Cardiac fibroblast (primary cell): ENCODE measurements at places on chromosomes 7 and 10.

GRCh38 chr10:96718304-96718990, 1.9 kb downstream of the PIK3AP1 start:
- DNase-seq: no peak

DNA sequence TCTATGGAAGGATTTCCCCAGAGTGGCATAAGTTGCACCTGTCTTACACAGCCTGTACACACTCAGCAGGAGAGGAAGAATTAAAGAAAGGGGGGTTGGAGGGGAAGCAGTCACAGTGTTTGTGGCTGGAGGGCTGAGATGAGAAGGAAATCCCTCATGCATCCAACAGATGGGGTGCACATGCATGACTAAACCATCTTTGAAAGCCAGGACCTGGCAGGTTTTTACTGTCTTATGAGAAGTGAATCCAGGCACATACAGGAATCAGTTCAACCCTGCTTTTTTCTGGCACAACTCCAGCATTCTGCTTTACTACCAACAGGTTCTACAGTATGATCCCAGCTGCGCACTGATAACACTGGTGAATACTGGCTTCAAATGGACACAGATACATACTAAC, 107.7 kb downstream of the CACNA2D1 start:
- DNase-seq: peak; percentile 19

- DNase-seq: no peak
Measured at GRCh38 chr7:30937416-30937815, 25.8 kb downstream of the AQP1 start.

GRCh38 chr10:130179640-130180039, 43.4 kb downstream of the GLRX3 start:
- DNase-seq: peak; percentile 87

GRCh38 chr10:13651969-13652720, 65.4 kb downstream of the PRPF18 start:
- DNase-seq: no peak

DNA sequence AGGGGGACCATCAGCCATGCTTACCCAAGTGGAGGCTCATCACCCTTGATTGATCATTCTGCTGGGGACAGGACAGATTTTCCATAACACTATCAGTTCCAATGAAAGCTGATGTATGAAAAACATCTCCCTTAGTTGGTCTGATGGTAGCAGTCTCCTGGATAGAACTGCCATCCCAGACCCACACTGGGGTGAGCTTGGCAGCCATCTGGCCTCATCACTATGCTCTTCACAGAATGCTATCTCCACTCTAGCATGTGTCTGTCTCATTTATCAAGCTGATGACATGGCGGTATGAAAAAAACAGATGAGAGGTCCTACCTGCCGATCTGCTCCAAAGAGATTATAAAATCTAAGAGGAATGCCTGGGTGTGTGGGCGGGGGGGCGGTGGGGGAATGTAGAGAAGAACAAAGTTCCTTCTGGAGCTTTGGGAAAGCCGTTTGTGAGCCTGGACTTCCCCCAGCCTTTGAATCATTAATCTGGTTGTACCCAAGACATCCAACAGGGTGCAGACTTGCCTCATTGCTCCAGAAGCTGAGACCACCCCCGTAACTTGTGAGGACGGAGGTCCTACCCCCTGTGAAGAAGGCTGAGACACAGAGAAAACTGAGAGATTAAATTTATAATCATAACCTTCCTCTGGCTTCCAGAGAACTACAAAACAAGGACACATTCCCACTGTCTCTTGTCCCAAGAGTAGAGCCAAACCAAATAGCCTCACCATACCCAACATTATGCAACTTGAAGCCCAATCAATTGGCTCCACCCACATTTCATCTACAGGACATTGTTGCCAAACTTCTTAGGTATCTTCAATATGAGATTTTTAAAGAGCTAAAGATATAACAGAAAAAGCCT, 340.8 kb downstream of the KCNMA1 start:
- DNase-seq: no peak

DNA sequence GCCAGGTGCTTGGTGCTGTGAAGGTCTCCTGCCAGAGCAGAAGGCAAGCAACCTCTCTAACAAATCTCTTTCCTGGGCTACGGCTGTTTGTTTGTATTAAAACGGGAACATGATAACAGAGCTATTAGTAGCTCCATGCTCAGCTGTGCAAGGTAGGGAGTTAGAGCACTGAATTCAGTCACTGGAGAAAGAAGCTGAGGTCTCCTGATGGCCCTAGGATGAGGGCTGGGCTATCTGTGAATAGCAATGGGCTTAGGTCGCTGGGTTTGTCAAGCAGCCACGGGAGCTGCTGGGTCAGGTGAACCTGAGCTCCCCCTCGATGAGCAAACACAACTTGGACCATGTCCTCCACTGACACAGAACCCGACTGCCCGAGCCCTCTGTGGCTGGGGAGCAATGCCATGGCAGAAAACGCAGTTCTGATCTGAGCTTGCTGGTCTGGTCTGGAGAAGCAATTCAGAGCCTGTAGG, 24.4 kb downstream of the TACC2 start:
- no peak for DNase-seq

DNA sequence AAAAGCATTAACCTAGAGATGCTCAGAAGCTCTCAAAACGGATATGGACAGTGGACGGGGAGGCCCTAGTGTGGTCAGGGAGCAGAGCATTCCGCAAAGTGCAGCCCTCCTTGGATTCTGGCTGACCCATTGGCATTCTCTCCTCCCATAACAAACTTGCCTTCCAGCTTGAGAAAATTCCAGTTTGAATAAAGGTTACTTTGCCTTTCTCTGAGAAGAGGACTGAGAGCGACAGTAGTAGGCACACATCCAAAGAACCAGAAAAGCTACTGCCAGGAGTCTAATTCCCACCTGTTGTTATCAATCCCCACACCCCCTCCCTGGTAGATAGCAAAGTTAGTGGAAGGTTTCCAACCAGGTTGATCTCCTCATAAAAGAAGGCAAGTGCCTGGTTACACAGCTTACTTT, 84.7 kb upstream of the TRIL start:
- no peak for DNase-seq

- DNase-seq: peak; percentile 87
Measured at GRCh38 chr10:119370972-119371703, 163.8 kb downstream of the GRK5 start.

DNA sequence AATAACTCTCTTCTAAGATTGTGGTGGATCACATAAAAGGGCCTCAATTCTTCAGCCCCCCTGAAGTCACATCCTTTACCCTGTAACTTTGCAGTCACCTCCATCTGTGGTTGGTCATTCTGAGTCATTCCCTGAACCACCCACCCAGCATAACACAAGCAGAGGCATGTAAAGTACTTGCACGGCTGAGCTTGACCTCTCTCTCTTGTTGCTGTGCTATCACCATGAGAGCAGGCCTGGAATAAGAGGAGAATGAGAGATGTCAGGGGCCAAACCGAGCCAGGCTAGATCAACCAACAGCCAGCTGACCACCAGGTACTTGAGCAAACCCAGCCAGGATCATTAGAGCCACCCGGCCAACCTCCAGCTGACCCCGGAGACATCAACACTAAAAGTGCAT, 13.5 kb upstream of the STK17A start:
- peak; percentile 86 for DNase-seq

GRCh38 chr7:285731-286130, 4.2 kb upstream of the FOXL3 start:
- DNase-seq: no peak

- DNase-seq: peak; percentile 68
Measured at GRCh38 chr10:112875476-112876267, 74.4 kb upstream of the TCF7L2 start.

DNA sequence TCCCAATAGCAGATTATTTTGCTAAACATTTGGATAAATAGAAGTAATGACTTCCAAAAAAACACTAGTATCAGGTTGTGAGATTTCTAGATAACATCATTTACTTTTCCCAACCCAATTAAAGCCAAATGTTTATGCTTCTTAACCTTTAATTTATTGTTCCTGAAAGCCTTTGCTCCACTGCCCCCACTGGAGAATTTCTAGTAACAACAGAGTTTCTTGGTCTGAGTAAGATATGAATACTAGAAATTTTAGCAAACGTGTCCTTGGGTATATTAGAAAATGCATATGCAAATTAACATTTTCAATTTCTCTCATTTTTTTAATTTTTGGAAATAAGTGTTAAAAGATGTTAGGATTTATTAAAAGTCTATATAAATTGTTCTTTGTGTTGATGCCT, 958.0 kb upstream of the PHF14 start:
- no peak for DNase-seq

DNA sequence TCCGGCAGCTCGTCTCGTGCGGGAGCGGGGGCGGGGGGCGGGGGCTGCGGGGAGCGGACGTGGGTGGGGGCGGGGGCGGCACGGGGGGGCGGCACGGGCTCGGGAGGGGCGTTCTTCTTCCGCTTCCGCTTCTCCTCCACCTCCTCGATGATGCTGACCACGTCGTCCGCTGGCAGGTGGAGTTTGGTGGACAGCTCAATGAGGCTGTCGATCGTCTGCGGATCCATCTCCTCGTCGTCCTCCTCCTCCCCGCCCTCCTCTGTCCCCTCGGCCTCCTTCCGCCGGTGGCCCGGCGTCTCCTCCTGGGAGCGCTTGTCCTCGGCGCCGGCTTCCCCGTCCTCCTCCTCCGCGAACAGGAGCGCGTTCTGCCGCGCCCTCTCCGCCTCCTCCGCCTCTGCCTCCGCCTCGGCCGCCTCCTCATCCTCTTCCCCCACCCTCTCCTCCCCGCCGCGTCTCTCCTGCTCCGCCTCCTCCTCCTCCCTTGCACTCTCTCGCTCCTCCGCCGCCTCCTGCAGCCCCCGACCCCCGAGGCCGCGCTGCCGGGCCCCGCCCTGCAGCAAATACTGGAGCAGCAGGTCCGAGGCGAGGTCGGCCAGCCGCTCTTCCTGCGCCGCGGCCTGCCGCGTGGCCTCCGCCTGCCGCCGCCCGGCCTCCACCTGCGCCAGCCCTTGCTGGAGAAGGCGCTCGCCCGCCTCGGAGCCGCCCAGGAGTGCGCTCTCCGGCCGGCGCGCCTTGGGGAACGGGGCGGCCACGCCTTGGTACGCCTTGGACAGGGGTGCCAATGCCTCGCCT, 1.9 kb downstream of the VGF start:
- DNase-seq: no peak

GRCh38 chr10:6788231-6788630, 208.2 kb upstream of the PRKCQ start:
- no peak for DNase-seq

- no peak for DNase-seq
Measured at GRCh38 chr10:46267132-46267985, 19.4 kb upstream of the ANTXRL start.

GRCh38 chr7:45106-46090, 147.0 kb upstream of the FAM20C start:
- DNase-seq: no peak

- DNase-seq: no peak
Measured at GRCh38 chr7:136136906-136137454, 159.8 kb upstream of the MTPN start.

- no peak for DNase-seq
Measured at GRCh38 chr7:76357475-76358010, 1.2 kb downstream of the YWHAG start.

- peak; percentile 2 for DNase-seq
Measured at GRCh38 chr7:123485187-123485586, 49.2 kb downstream of the IQUB start.

GRCh38 chr10:126013489-126014281, 117.3 kb downstream of the FANK1 start:
- peak; percentile 33 for DNase-seq

- peak; percentile 2 for DNase-seq
Measured at GRCh38 chr7:51428217-51428887, 111.7 kb upstream of the COBL start.

GRCh38 chr7:45122975-45123860, 11.7 kb upstream of the TBRG4 start:
- no peak for DNase-seq

DNA sequence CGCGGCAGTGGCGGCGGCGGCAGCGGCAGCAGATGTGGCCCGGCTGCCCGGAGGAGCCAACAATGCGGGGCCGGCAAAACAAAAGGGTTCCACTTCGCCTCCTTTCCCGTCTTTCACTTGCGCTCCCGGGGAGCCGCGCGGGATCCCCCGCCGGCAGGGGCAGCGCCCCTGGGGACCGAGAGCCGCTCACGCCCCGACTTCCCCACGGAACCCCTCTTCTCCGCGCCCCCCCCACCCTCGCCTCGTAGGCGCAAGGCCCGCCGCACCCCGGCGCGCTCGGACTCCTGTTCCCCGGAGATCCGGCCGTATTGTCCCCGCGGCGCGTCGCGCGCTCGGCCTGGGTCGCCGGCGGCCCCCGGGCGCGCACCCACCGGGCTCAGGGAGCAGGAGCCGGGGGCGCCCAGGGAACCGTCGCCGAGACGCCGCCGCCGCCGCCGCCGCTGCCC, 854 bp downstream of the CTBP2 start:
- peak; percentile 21 for DNase-seq

DNA sequence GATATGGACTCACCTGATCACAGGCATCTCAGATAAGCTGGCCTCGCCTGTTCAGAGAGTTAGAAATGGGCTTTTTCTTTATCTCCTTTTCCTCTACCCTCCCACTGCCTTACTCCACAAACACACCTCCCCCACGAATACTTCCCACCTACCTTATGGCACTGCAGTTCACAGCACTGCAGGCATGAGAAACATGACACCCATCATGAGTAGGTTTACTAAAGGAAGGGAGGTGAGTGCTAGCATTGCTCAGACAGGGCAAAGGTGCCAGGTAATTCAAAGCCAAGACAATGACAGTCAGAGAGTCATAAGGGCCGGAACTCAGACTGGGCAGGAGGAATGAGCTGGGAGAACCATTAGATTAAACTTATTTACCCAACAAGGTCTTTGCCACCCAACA, 220.6 kb downstream of the FAM107B start:
- no peak for DNase-seq

DNA sequence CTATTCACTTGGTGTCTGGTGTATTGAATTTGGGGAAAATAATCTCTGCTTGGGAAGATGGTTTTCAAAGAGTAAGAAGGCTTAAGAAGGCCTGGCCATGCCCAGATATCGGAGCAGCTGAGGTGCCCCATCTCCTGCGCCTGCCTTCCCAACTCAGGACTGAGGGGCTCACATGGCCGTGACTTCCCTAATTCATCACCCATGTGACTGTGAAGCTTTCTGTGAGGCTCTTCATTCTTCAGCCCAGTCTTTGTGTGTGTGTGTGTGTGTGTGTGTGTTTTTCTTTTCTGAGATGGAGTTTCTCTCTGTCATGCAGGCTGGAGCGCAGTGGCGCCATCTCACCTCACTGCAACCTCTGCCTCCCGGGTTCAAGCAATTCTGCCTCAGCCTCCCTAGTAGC, 53.2 kb downstream of the PROSER2 start:
- peak; percentile 5 for DNase-seq

GRCh38 chr7:144018065-144018464, 17.9 kb downstream of the OR6B1 start:
- no peak for DNase-seq

DNA sequence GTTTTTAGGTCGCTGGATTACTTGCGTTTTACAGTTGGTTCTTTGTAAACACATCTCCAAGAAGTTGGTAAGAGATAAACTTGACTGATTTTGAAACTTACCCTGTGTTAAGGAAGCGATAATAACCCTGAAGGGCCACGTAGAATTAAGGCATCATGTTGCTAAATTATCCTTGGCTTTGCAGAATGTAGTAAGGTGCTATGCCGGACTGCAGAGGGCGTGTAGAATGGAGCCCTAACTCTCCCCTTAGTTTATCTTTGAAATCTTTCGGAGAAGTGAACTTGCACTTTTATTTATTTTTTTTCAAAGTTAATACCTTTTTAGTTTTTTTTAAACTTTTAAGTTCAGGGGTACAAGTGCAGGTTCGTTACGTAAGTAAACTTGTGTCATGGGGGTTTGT, 208.8 kb upstream of the DKK1 start:
- DNase-seq: no peak

- peak; percentile 50 for DNase-seq
Measured at GRCh38 chr10:9860045-9860444, 1157.6 kb upstream of the CELF2 start.

GRCh38 chr10:11104772-11105675, 87.4 kb downstream of the CELF2 start:
- no peak for DNase-seq

GRCh38 chr10:85045046-85045445, 716.7 kb downstream of the CCSER2 start:
- no peak for DNase-seq
